GM06990 (cell line): ENCODE measurements at places on chromosomes 4 and X.

DNA sequence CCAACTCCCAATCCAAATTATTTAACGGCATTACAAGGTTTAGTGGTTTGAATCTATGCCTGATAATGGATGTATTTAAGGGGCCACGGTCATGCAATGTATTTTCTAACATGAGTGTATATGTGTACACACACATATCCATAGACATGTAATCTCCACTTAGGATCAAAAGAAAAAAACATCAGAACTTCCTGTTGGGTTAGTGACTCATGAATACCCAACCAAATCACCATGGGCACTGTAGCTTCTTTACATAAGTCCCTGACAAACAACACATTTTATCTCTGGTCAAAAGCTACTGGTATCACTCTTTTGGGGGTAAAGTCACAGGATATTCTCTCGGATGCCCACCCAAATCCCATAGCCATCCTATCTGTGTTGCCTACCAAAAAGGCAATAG is 36.5 kb upstream of the TFDP3 start:
- DNase-seq, result no peak

- no peak for DNase-seq
Measured at GRCh38 chrX:38882894-38883626, 81.8 kb downstream of the MID1IP1 start.

DNA sequence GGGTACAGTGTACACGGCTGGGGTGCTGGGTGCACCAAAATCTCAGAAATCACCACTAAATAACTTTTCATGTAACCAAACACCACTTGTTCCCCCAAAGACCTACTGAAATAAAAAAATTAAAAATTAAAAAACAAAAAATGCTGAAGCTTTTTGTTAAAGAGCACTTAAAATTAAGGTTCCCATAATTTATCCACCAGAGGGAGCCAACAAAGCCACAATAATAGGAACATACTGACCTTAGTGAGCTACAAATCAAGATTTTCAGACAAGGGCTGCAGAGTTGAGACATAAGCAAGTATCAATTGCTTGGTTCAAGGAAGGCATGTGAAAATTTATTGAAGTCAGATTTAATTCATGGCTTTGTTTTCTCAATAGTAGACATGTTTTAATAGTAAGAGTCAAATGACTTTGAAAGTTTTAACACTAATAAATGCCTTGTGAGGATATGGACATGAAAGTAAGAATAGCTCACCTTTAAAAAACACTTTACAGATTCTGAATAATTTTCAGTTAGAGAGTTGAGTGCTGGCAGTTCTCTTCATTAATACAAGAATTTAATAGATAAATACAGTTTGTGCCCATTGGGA is 43.0 kb upstream of the SCOC start:
- DNase-seq, result no peak

GRCh38 chr4:55363691-55364351 is 17.8 kb downstream of the SRD5A3 start:
- DNase-seq, result no peak
